Right atrium auricular region (tissue), 2 donors: ENCODE measurements at places on chromosomes 11 and 22. TPM values are rescaled to one million over a fixed set of nuclear protein-coding genes. Genes with fewer than 3 reads are reported as not detected.

HTATIP2 gene
- total RNA-seq = 19.5 TPM

- H3K4me1 ChIP-seq = no peaks in the 10 kb centered on the region
- H3K27me3 ChIP-seq = no peaks in the 10 kb centered on the region
- DNase-seq = no peak
- no peak overlapping the region for H3K27ac ChIP-seq
- no peak overlapping the region for H3K4me3 ChIP-seq
- H3K36me3 ChIP-seq = no peaks in the 10 kb centered on the region
These were observed 5.9 kb upstream of the PHF21A start for GRCh38 chr11:46127150-46127638.

DNA sequence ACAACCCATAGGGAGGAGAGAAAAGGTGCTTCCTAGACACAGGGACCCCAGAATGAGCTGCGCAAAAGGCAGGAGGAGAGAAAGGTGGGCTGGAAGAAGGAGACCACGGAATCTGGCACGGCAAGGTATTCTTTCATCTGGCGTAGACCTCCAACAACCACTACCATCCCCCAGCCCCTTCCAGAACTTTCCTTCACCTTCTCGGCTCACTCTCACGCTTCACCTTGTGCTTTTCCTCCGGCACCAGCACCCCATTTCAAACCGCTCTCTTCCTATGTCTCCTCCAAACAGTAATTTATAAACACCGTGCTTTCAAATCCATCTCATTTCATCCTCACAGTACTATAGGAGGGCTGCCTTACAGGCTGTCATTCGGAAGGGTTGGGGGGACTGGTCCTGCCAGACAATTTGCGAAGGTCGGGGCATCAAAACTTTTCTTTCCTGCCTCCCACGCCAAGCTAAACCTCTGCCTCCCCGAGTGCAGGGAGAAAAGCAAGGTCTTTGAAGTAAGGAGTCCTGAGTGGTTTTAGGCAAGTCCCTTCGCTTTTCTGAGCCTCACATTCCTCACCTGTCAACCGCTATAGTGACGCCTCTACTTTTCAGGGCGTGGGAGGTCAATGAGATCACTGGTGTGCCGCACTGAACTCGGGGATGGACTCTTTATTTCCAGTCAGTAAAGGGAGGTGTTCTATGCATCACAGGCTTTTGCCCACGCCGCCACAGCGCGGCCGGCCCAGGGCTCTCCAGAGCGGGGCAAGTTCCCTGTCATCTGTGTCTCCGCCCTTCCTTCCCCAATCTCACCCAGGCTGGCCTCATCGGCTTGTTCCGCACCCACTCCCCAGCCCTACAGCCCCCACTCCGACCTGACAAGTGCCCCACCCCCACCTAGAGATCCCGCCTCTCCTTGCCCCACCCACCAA is 800 bp downstream of the KCTD21 start:
- peak overlapping the region; percentile 89 for H3K4me3 ChIP-seq
- DNase-seq = peak; percentile 87
- peak overlapping the region; percentile 91 for H3K27ac ChIP-seq
- H3K4me1 ChIP-seq = peaks cover 46% of the 10 kb centered on the region
- H3K36me3 ChIP-seq = no peaks in the 10 kb centered on the region
- H3K27me3 ChIP-seq = no peaks in the 10 kb centered on the region

GAL3ST1 gene
- 1.7 TPM for total RNA-seq

TTC36 gene
- total RNA-seq = not detected

DNA sequence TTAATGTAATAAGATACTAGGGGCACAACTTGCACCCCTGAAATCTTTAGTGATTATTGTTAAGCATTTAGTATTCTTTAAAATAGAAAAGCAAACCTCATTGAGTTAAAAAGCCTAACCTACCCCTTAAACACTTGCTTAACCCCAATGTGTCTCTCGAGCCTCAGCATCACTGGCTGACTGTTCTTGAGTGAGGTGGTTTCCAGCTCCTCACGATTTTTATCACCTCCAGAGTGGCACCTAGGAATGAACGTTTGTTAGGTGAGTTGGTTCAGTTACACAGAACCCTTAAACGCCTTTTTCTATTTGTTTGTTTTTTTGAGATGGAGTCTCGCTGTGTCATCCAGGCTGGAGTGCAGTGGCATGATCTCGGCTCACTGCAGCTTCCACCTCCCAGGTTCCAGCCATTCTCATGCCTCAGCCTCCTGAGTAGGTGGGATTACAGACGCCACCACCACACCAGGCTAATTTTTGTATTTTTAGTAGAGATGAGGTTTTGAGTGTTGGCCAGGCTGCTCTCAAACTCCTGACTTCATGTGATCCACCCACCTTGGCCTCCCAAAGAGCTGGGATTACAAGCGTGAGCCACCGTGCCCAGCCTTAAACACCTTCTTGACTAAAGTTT is 13.7 kb downstream of the YWHAH start:
- H3K36me3 ChIP-seq = peaks cover 27% of the 10 kb centered on the region
- H3K27ac ChIP-seq = no peak overlapping the region
- DNase-seq = no peak
- peaks cover 21% of the 10 kb centered on the region for H3K4me1 ChIP-seq

RIMBP3B gene
- total RNA-seq = 0.08 TPM

MAPK8IP1 gene
- total RNA-seq = 8.9 TPM

NOX4 gene
- 5.9 TPM for total RNA-seq

NXPE2 gene
- total RNA-seq = 0.20 TPM

DNA sequence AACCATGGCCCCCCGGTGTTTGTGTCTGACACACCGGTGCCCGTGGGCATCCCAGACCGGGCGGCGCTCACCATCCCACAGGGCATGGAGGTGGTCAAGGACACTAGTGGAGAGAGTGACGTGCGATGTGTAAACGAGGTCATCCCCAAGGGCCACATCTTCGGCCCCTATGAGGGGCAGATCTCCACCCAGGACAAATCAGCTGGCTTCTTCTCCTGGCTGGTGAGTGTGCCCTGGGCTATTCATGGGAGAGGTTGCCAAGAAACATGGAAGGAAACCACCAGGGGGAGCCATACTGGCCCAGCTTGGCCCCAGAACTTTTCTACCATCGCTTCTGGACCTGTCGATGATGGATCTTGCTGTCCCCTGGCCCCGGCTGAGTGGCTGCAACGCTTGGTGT is 36.5 kb downstream of the PRDM11 start:
- no peak for DNase-seq
- H3K27ac ChIP-seq = no peak overlapping the region
- peaks cover 30% of the 10 kb centered on the region for H3K4me1 ChIP-seq
- no peaks in the 10 kb centered on the region for H3K27me3 ChIP-seq
- peaks cover 34% of the 10 kb centered on the region for H3K36me3 ChIP-seq

THOC5 gene
- total RNA-seq = 42.7 TPM

GRCh38 chr22:27896245-27896644 is 22.8 kb downstream of the PITPNB start:
- peaks cover 41% of the 10 kb centered on the region for H3K4me1 ChIP-seq
- DNase-seq = no peak
- H3K36me3 ChIP-seq = peaks cover 60% of the 10 kb centered on the region
- H3K27me3 ChIP-seq = no peaks in the 10 kb centered on the region

MFRP gene
- total RNA-seq = not detected

GRCh38 chr22:41193829-41194228 is 11.3 kb upstream of the L3MBTL2 start:
- no peak overlapping the region for H3K27ac ChIP-seq
- DNase-seq = no peak
- no peaks in the 10 kb centered on the region for H3K27me3 ChIP-seq
- H3K4me1 ChIP-seq = no peaks in the 10 kb centered on the region

ASCL3 gene
- total RNA-seq = not detected
